Stimulated activated CD4-positive, alpha-beta T cell treated with anti-CD3 and anti-CD28 coated beads, Interleukin-1b, Interleukin-23, amount 100 ng/mL, for 1 hour (primary cell): ENCODE measurements at places on chromosomes 2 and 18.

- DNase-seq, result no peak
Observed at GRCh38 chr2:68039317-68039716, 23.5 kb downstream of the C1D start.

GRCh38 chr2:62873603-62874002 lies 168.1 kb downstream of the EHBP1 start:
- no peak for DNase-seq

GRCh38 chr2:29006092-29006979 lies 25.2 kb downstream of the TOGARAM2 start:
- no peak for DNase-seq

GRCh38 chr2:193810533-193810932 lies 1615.8 kb upstream of the TMEFF2 start:
- no peak for DNase-seq

- DNase-seq, result no peak
Observed at GRCh38 chr2:202689898-202690297, 55.1 kb downstream of the FAM117B start.

GRCh38 chr2:66576561-66577320 lies 141.8 kb downstream of the MEIS1 start:
- no peak for DNase-seq

GRCh38 chr2:176751314-176752227 lies 461.0 kb upstream of the HNRNPA3 start:
- DNase-seq, result no peak

DNA sequence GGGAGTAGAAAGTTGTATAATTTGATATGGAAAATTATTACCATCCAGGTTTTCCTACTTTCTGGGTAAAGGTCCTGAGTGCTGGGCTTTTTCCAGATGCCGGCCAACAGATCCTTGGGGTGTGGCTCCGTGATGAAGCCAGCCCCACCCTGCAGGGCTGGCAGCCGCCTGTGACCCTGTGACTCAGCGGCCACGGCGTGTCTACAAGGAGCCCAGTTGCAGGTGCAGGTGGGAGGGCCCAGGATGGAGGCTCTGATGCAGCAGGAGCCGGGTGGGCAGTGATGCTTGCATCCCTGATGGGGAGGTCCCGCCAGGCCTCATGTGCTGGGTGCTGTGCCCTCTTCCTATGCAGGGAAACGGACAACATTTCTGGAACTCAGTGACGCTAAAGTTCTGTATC lies 96.0 kb upstream of the ALKAL2 start:
- no peak for DNase-seq

- no peak for DNase-seq
Observed at GRCh38 chr2:236402033-236402790, 138.0 kb upstream of the ASB18 start.

DNA sequence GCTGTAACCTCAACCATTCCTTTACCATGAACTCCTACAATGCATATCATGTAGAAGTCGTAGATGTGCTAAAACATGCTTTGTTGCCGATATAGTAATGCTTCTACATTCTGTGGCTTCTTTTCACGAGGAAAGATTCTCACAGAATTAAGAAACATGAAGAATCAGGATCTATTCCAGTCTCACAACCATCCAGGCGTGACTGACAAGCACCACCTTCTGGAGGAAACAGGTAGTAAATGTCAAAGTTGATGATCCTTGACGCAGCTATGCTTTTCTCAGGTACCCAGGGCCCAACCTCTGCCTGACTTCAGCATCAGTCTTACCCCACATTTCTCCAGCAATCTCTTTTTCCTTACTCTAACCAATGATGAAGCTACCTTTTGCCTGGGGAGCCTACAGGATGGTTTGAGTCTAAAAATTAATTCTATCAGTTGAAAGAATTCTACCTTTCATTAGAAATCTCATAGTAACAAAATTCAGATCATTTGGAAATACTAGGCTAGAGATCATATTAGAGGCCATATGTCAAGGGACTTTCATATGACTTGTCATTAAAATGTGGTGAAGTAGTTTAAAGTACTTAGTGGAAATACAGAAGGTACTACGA lies 123.3 kb upstream of the RND3 start:
- DNase-seq, result no peak

- no peak for DNase-seq
Observed at GRCh38 chr2:204298404-204298803, 246.9 kb upstream of the PARD3B start.

- no peak for DNase-seq
Observed at GRCh38 chr2:157182204-157182709, 75.2 kb upstream of the GALNT5 start.

DNA sequence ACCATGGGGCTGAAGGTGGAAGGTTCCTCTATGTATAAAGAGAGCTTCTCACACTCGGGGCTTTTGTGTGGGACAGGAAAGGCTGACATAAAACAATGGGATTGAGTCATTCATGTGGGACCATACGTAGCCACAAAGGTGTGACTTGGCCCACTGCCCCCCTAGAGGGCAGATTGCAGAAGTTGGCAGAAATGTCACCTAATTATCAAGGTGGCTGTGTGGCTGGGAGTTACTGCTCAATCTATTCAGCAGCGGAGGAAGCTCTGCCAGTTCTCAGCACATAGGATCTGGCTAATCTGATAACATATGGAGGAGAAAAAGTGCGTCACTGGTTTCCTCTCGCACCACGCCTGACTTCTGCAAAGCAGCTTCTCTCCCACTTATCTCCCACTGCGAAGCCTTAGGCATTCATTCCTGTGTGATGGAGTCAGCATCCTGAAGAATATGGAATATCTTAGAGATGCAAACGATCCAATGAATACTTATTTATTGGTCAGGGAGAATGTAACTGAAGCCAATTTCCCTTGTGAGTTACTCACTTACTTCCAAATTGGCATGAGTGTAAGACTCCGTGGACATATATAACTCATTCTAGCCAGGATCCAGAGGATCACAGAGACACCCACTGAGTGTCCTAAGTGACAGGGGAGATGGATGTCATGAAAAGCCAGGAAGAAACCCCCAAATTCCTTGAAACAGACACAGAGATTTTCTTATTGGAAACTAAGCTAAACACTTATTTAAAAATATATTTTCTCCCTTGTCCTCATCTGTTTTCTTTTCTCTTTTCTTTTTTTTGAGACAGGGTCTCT lies 344.8 kb downstream of the TGIF1 start:
- DNase-seq, result no peak

- DNase-seq, result no peak
Observed at GRCh38 chr2:170707821-170708795, 7.0 kb upstream of the SP5 start.

- no peak for DNase-seq
Observed at GRCh38 chr2:182050333-182051135, 64.9 kb downstream of the PPP1R1C start.

DNA sequence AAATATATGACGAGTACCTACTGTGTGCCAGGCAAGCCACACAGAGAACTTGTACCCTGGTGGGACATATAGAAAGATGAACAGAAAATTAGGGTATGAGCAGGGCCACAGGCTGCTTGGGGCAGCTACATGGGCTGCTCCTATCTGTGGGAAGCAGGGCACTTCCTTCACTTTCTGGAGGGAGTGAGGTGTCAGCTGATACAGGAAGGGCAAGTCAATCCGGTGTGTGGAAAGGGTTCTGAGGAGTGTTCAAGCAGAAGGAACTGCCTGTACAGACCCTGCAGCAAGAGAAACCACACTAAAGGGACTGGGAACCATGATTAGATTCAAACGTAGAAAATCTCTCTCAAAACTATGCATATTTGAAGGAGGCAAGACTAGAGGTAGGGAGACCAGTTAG lies 58.6 kb upstream of the BCL11A start:
- no peak for DNase-seq

DNA sequence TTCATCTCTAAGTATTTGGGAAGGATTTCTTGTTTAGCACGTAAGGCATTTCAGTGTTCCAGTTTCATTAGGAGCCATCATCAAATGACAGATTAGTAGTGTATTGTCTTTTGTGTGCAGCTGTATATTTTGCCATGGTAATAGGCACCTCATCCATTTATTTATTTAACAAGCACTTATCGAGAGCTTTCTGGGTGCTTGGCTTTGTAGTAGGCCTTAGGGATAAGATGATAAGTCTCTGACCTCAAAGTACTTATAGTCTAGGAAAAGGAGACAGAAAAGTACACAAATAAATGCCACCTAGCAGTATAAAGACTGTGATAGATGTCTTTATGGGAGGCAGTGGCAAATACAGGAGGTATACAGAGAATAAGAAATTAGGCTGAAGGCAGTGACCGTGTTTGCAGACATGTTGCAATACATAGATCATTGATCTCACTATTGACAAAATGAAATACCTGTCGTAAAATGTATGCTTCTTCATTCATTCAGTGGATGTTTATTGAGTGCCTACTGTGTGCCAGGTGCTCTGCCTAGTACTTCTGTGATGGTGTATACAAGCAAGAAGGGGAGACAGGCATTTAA lies 265.9 kb downstream of the SETBP1 start:
- DNase-seq, result no peak

GRCh38 chr2:42929546-42930024 lies 137.2 kb upstream of the HAAO start:
- DNase-seq, result no peak
